Small intestine (tissue), 16 donors: ENCODE measurements at places on chromosomes 6 and 20. TPM values are rescaled to one million over a fixed set of nuclear protein-coding genes. Genes with fewer than 3 reads are reported as not detected.

The BTNL2 gene
- polyA plus RNA-seq = 0.58 TPM

The ASIP gene
- polyA plus RNA-seq = 3.8 TPM

The OPRL1 gene
- not detected for polyA plus RNA-seq

The ARFGEF3 gene
- polyA plus RNA-seq = 5.4 TPM

The CST7 gene
- 4.9 TPM for polyA plus RNA-seq
